Myocyte (in vitro differentiated cells): ENCODE measurements at places on chromosomes 5 and 9. TPM values are rescaled to one million over a fixed set of nuclear protein-coding genes. Genes with fewer than 3 reads are reported as not detected.

Gene GPX8
- total RNA-seq, result 83.7 and 90.6 TPM in 2 replicates

Gene OR13C8
- total RNA-seq, result not detected in 2 replicates

Gene FER
- 13.9 and 14.7 TPM in 2 replicates for total RNA-seq

Gene ACOT12
- not detected in 2 replicates for total RNA-seq

Gene RANBP6
- total RNA-seq, result 38.3 and 42.0 TPM in 2 replicates

Gene SPATA31C1
- not detected in 2 replicates for total RNA-seq

Gene RANBP17
- 0.42 and 2.0 TPM in 2 replicates for total RNA-seq

Gene RLN2
- 1.1 TPM in 1 of 2 replicates, not detected in the other for total RNA-seq

Gene SPATA31E1
- total RNA-seq, result not detected in 2 replicates

Gene TTC16
- total RNA-seq, result 0.05 TPM in 1 of 2 replicates, not detected in the other

Gene MIGA2
- 36.2 and 37.9 TPM in 2 replicates for total RNA-seq

Gene MEF2C
- total RNA-seq, result 254 and 364 TPM in 2 replicates

Gene RHOBTB3
- 223 and 309 TPM in 2 replicates for total RNA-seq

Gene LHX3
- total RNA-seq, result not detected in 2 replicates

Gene PCDHB10
- total RNA-seq, result 6.7 and 7.4 TPM in 2 replicates

Gene ZDHHC11B
- total RNA-seq, result not detected in 2 replicates

Gene SPINK7
- not detected in 2 replicates for total RNA-seq

Gene ANKRD18B
- total RNA-seq, result 11.7 and 15.1 TPM in 2 replicates

Gene ERAP2
- 12.9 and 16.8 TPM in 2 replicates for total RNA-seq

Gene ST8SIA4
- total RNA-seq, result 3.0 and 4.5 TPM in 2 replicates

Gene ARID3C
- 0.16 TPM in 1 of 2 replicates, not detected in the other for total RNA-seq
